EL (cell line): ENCODE measurements at places on chromosomes 2 and 18.
A peak's percentile ranks its signal among the peaks of the same experiment; 100 is the strongest.

DNA sequence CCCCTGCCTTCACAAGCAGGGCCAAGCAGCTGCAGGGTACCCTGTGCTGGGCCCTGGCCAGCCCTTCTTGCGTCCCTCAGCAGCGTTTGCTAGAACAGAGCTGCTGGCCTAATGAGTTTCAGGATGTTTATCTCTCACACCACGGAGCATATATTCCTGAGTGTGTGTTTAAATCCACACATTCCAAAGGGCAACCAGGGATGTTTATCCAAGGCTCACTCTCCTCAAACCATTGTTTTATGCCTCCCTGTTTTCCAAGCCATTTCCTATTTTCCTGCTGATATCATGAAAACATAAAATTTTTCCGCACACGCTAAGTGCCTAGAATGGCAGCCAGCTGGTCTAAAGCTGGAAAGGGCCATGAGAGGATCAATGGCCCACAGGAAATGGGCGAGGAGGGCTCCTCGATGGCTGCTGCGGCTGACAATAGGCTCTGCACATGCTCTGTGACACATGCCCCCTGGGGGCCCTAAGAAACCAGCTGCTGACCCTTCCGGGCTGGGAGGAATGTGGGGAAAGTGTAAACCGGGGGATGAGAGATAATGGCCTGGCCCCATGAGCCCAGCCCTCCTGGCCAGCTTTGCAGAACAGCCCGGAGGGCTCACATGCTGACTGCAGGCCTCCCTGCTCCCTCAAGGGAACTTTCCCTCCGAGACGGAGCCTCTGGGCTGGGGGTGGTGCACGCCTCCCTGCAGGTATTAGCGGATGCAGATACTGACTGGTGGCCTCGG, 194.0 kb downstream of the NDUFA10 start:
- peak; percentile 4 for DNase-seq

- peak; percentile 81 for DNase-seq
Measured at GRCh38 chr18:69974365-69974764, 26.7 kb upstream of the CD226 start.

- no peak for DNase-seq
Measured at GRCh38 chr2:16623564-16624435, 41.8 kb downstream of the CYRIA start.

GRCh38 chr2:66596256-66596655, 161.3 kb downstream of the MEIS1 start:
- no peak for DNase-seq

GRCh38 chr18:22999212-22999611, 66.1 kb downstream of the RBBP8 start:
- DNase-seq: peak; percentile 14

DNA sequence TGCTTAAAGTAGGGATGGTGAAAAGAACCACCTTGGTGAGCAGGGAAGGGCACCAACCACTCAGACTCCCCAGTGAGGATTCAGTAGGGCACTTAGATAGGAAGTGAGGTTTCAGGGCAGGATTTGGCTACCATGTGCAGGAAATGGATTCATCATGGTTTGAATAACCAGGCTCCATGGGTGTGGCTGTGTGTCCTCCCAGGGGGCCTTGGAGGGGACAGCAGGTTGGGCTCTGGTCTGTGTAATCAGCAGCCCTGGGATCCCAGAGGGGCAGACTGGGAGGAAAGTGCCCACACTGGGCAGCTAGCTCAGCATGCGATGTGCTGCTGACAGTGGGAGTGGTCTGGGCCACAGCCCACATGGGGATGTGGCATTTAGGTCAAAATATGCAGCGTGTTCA, 224.6 kb downstream of the CELF4 start:
- DNase-seq: no peak

- no peak for DNase-seq
Measured at GRCh38 chr2:61537277-61537949, 743 bp downstream of the XPO1 start.

GRCh38 chr18:33696332-33697162, 118.5 kb downstream of the ASXL3 start:
- no peak for DNase-seq

- peak; percentile 72 for DNase-seq
Measured at GRCh38 chr2:9071032-9071431, 67.5 kb upstream of the MBOAT2 start.

- no peak for DNase-seq
Measured at GRCh38 chr2:1823187-1824169, 79.2 kb upstream of the PXDN start.

GRCh38 chr2:31347319-31347718, 67.2 kb downstream of the XDH start:
- DNase-seq: no peak
